K562 (cell line): ENCODE measurements at places on chromosomes 1 and 21.
A peak's percentile ranks its signal among the peaks of the same experiment; 100 is the strongest.

GRCh38 chr1:191608367-191608766 lies 549.9 kb upstream of the RGS18 start:
- DNase-seq = no peak

GRCh38 chr1:85806236-85806965 lies 98.2 kb upstream of the ZNHIT6 start:
- DNase-seq = no peak

- DNase-seq = no peak
Observed at GRCh38 chr1:42350086-42350485, 15.1 kb upstream of the FOXJ3 start.

GRCh38 chr21:42037516-42037915 lies 27.4 kb upstream of the ZBTB21 start:
- no peak for DNase-seq

GRCh38 chr1:228109962-228110488 lies 926 bp upstream of the MRPL55 start:
- DNase-seq = no peak

DNA sequence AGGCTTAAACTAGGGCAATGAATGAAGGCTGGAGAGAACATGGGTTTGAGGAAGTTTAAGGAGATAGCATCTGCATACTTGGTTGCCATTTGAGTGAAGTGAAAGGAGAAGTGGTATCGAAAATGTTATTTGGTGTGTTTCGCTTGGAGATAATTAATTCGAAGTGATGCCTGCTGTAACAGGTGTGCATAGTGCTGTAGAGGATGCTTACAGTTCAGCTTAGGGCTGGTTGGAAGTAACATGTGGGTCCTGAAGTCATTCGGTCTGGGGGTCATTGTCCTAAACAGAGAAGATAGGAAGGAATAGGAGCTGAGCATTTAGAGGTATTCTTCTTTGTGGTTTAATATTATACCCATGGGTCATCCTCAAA lies 301 bp upstream of the NUDT17 start:
- peak; percentile 21 for DNase-seq

GRCh38 chr1:245957427-245957826 lies 549.7 kb downstream of the SMYD3 start:
- DNase-seq = no peak

GRCh38 chr1:116806245-116806644 lies 52.0 kb downstream of the CD2 start:
- DNase-seq = no peak

DNA sequence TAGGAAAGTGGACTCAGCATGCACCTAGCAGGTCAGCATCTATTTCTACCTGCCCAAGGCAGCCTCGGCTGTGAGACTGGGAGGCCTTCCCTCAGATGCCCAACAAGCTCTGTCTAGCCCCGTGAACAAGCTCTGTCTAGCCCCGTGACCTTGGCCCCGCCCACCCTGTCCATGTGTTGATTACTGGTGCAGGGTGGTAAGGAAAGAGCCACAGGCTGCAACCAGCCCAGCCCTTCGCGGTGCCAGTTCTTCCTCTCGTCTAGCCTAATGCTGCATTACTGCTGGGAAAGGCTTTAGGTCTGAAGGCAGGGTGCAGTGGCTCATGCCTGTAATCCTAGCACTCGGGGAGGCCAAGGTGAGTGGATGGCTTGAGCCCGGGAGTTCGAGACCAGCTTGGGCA lies 2.2 kb downstream of the GPR153 start:
- no peak for DNase-seq

- no peak for DNase-seq
Observed at GRCh38 chr1:170460001-170460400, 72.0 kb upstream of the GORAB start.

GRCh38 chr1:93111065-93111464 lies 32.0 kb downstream of the MTF2 start:
- DNase-seq = no peak

GRCh38 chr1:45275054-45275453 lies 51.6 kb upstream of the HPDL start:
- no peak for DNase-seq
